ENCODE measurements at places on chromosomes 1 and 21. TPM values are rescaled to one million over a fixed set of nuclear protein-coding genes. Genes with fewer than 3 reads are reported as not detected.

ELAPOR1 gene
- 0.33 TPM for total RNA-seq

SRM gene
- 31.6 TPM for total RNA-seq

LCE1C gene
- total RNA-seq = not detected

CRP gene
- total RNA-seq = not detected

FCER1G gene
- not detected for total RNA-seq

SPRR2B gene
- total RNA-seq = not detected

SYPL2 gene
- total RNA-seq = 1.2 TPM

C1orf115 gene
- 0.50 TPM for total RNA-seq

KCNT2 gene
- 2.5 TPM for total RNA-seq

OR6K3 gene
- not detected for total RNA-seq

FAM72D gene
- total RNA-seq = 1.3 TPM

RPF1 gene
- total RNA-seq = 23.5 TPM

SPATA21 gene
- not detected for total RNA-seq

TNFSF4 gene
- total RNA-seq = 0.87 TPM

TSPEAR gene
- total RNA-seq = not detected

ZFP69B gene
- total RNA-seq = 2.2 TPM

KIF17 gene
- 1.5 TPM for total RNA-seq

C1orf74 gene
- 4.4 TPM for total RNA-seq

FLG2 gene
- total RNA-seq = not detected

OR2T35 gene
- not detected for total RNA-seq

OR6N1 gene
- not detected for total RNA-seq

GPR3 gene
- not detected for total RNA-seq

GJB5 gene
- total RNA-seq = not detected

PRAMEF15 gene
- total RNA-seq = not detected

GJC2 gene
- 14.8 TPM for total RNA-seq

CYP4Z1 gene
- total RNA-seq = not detected

OR10Z1 gene
- total RNA-seq = not detected

GFI1 gene
- total RNA-seq = 0.15 TPM

WDR64 gene
- not detected for total RNA-seq

MAP3K7CL gene
- total RNA-seq = 23.3 TPM

LCE1A gene
- not detected for total RNA-seq

BGLAP gene
- total RNA-seq = not detected

CLCA1 gene
- 0.15 TPM for total RNA-seq

CHIA gene
- not detected for total RNA-seq

PGBD2 gene
- 6.1 TPM for total RNA-seq

SLAMF1 gene
- not detected for total RNA-seq

GSTM5 gene
- 6.4 TPM for total RNA-seq

KIF21B gene
- total RNA-seq = under 0.01 TPM

LRRC8C gene
- total RNA-seq = 8.3 TPM

FMO5 gene
- 1.3 TPM for total RNA-seq

PCP4 gene
- not detected for total RNA-seq

HCRTR1 gene
- not detected for total RNA-seq

MROH9 gene
- total RNA-seq = not detected

KRTAP13-2 gene
- total RNA-seq = not detected

NOS1AP gene
- 0.29 TPM for total RNA-seq

HLX gene
- total RNA-seq = 2.6 TPM

LCE2B gene
- not detected for total RNA-seq

MNDA gene
- not detected for total RNA-seq
